ENCODE measurements at places on chromosomes 7 and 10.

DNA sequence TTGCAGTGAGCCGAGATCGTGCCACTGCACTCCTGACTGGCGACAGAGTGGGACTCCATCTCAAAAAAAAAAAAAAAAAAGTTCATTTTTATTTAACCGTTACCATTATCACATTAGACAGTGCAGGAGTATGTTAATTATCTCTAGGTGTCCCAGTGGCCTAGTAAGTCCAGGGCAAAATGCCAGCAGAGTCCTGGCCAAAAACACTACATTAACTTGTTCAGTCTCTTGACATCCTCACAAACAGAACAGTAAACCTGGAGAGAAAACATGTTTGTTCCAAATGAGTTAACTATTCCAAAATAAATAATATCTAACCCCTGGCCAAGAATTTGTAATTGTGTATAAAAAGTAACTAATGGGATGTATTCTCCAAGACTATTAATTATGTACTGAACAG is 43.2 kb downstream of the PTPRZ1 start:
- DNase-seq, result no peak

GRCh38 chr10:71512312-71512711 is 115.6 kb downstream of the CDH23 start:
- no peak for DNase-seq

DNA sequence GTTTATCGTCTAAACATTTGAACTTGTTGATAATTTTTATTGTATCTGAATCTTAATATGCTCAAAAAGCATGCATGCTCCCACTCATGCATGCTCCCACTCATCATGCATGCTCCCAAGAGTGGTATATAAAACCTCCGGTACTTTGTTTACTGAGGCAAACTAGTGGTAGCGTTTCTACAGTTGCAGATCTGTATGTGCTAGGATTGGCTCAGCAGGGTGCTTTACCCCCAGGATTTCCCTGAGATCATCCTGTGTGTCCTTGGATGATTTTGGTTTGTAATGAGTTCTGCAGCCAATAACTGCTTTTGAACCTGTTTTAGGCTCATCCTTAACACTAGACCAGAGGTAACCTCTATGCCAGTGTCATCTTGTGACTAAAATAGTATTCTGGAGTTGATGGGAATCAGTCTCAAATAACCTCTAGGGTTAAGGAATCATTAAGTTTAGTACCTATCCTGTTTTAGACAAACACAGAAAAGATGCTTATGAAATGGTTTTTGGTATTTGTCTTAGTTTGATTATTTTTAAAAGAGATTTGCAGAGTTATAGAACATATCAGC is 40.4 kb downstream of the PHTF2 start:
- no peak for DNase-seq

DNA sequence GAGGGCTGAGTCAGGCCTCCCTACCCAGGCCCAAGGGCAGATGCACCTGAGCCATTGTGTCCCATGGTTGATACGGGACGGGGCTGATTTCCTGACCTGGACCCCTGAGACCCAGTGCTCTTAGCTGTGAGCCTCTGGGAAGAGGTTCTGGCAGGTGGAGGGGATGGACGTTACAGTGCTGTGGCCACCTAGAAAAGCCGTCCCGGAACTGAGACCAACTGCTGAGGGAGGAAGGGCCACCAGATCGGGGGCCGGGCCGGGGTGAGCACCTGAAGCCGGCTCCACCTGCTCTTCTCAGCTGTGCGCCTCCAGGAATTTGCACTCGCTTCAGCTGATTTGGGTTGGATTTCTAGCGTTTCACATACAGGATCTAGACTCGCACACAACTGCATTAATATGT is 35.4 kb downstream of the CHST12 start:
- no peak for DNase-seq

DNA sequence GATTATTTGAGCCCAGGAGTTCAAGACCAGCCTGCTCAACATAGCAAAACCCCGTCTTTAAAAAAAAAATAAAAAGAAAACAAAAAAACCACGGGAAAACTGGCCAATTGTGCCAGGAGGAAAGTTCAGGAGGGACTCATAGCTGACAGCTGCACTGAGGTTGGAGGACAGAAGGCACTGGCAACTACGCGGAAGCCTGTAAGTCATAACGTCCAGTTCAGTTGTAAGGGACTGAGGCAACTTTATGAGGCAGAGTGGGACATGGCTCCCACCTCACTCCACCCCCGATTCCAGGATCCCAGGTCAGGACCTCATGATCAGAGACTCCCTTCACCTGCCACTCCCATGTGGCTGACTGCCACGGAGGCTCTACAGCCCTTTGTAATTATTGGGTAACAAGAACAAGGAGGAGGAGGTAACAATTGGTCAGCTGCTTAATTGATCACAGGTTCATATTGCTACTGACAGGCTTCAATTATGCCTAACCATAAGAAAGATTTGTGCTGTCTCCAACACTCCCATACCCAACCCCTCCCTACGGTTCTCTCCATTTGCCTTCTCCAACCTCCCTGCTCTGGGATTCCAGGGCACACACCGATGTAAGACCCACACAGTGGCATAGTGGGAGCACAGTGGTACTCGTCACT is 1.9 kb upstream of the CCL24 start:
- DNase-seq, result no peak

GRCh38 chr7:99365318-99366141 is 9.0 kb upstream of the ARPC1B start:
- peak; percentile 45 for DNase-seq

Data from DND-41 (cell line).